C1 segment of cervical spinal cord (tissue), 14 donors: ENCODE measurements at places on chromosomes 2 and 18.

DNA sequence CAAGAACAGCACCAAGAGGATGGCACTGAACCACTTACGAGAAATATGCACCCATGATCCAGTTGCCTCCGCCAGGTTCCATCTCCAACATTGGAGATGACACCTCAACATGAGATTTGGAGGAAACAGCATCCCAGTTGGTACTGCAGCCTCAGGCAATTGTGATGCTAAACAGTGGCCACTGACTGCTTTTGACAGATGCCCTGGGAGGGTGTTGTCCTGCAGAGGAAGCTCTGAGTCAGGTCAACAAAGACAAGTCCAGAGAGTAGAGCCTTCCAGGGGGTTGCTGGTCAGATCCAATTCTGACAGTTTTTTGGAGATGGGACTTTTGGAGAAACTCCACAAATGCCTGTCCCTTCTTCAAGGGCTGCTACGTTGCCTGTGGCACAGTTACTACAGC is 82.4 kb downstream of the SNTG2 start:
- DNase-seq: no peak

GRCh38 chr18:13289481-13290205 is 71.1 kb downstream of the LDLRAD4 start:
- no peak for DNase-seq

DNA sequence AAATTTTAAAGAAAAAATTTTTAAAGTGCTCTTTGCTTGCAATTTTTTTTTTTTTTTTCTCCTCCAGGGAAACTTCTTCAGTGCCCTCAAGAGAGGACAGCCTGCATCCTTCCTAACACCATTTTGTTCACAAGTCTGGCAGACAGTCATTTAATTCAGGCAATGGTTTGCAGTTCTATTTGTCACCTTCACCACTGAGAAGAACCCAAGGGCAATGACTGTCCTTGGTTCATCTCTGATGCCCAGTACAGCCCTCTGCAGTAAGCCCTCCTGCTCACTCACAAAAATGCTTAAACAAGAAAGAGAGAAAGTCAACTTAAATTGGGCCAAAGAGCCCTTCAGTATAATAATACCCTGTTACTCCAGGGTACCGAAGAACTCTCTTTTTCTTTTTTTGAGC is 52.4 kb downstream of the TGFA start:
- no peak for DNase-seq

DNA sequence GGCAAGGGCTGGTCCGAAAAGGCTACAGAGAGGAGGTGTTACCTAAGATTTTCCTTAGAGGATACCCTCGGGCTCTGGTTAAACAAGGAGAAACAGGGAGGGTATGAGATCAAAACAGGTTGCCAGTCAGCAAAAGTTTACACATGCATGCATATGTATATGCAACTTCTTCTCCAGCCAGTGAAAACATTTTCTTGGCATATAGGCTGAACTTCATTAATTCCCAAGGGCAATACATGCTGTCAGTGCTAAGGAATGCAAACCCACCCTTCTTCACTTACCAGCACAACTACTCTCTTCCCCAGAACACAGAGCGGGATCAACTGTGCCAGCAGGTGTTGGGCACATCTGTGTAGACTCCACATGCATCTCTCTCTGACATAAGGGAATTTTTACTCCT is 176.0 kb downstream of the GFPT1 start:
- no peak for DNase-seq

DNA sequence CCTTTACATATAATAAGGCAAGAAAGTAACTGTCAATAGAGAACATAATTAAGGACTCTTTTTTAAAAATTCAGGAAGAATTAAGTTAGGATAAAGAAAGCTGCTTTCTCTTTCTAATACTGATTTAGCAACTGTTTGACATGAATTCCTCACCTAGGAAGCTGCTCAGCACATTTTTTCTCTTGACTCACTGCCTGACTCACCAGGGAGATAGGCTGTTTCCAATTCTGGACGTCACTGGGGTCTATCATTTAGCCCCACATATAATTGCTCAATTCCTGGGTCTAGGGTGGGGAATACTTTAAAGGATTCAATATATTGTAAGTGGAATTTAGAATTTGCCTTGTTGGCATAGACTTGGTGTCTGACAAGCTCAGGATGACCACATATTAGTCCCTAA is 50.8 kb upstream of the UGP2 start:
- DNase-seq: no peak

DNA sequence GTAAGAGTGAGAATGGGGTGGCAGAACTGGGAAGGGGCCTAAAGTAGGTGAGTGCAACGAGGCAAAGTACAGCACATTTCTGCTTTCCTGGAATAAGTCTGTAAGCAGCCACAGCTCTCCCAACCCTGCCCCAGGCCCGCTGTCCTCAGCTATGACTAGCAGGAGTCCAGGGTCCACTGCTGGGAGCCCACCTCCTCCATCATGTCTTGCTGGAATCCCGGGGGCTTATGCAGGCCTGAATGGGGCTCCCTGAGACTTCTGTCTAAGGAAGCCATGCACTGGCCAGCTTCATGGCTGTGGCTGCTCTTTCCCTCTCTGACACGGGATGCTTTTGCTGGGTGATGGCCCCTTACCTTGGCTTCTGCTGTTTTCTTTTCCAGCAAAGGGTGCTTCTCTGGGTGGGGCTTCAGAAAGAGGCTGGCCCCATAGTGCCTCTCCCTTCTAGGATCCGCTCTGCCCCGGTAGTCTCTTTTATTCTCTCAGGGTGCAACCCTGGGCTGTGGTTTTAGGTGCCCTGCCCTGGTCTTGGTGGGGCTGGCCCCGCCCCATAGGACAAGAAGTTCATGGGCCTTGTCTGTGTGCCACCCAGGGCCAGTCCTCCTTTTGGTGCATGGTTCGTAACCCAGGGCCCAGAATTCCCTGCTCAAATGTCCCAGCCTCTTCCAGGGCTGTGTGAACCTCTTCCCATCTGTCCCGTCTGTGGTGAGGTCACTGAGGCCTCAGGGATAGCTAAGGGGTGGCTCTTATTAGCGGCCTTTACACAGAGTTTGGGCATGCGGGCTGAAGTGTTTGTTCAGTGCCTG is 33.8 kb upstream of the POLE4 start:
- DNase-seq: no peak

GRCh38 chr18:63262369-63263335 is 56.9 kb downstream of the BCL2 start:
- peak; percentile 68 for DNase-seq

DNA sequence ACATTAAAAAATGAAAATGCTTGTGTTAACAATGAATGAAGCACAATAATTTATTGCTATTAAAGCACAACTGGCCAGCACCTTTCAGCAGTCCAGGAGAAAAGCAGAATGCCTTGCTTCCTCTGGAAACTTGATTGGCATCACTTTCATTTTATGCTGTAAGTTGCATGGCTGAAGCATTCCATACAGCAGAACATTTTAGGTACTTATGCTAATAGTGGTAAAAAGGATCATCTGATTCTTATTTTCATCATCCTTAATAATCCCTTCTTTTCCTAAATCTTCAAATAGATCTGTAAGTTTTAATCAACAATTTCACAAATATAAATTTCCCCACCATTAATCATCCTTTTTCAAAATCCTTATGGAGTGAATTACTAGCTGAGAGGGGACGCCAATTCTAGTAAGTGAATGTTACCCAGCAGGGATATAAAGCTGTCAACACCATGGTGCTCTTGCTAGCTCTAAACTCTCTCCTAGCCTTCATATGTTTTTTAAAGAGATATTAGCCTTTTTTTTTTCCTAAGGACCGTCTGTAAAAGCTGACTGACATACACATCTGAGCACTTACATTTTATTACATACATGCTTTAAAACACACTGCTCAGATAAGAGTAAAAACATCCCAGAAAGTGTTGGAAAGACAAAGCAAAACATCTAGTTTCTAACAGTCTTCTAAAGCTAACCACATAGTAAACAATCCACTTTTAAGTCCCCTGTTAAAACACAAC is 5.3 kb downstream of the SATB2 start:
- DNase-seq: no peak

DNA sequence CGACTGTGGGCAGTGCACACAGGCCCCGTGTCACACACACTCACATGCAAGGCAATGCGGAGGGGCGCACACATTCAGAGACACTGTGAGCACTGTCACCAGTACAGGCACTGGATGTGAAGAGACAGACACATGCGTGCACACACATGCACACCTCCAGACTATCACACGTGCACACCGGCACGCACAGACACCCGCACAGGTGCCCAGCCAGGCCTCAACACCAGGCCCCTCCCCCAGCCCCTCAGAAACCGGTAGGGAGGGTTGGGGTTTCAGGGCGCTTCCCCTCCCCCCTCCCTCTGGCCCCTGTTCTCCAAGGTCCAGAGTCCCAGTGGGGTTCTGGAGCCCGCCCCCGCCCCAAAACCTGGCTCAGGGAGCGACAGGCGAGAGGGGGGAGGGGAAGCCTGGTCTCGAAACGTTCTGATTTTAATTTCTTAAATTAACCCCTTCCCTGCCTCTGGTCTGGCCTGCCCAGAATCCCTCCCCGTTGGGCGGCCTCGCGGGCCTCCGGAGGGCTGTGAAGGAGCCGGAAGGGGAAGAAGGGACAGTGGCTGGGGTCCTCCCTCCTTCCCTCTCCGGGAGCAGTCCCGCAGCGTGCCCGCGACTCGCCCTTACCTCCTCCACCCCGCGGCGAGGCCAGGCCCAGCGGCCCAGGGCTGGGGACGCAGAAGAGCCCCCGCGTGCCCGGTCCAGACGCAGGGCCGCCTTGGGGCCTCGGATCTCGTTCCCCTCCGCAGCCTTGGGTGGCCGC is 558 bp downstream of the FBXO41 start:
- peak; percentile 56 for DNase-seq

DNA sequence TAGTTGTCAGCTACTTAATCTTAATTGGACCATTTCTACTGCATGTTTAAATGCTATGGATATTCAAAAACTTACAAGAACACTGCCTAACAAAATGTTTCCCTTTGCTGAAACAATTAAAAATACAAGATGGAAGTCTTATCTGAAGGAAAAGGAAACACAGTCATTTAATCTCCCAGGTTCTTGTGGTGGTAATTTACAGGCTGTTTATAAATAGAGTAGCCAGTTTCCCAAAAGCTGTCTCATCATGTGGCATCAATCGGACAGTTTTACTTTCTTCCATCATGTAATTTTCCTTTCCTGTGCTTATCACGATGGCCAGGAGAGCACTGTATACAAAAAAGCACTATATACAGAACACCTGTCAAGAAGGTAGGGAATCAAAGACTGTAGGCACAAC is 368.1 kb downstream of the ZEB2 start:
- no peak for DNase-seq

DNA sequence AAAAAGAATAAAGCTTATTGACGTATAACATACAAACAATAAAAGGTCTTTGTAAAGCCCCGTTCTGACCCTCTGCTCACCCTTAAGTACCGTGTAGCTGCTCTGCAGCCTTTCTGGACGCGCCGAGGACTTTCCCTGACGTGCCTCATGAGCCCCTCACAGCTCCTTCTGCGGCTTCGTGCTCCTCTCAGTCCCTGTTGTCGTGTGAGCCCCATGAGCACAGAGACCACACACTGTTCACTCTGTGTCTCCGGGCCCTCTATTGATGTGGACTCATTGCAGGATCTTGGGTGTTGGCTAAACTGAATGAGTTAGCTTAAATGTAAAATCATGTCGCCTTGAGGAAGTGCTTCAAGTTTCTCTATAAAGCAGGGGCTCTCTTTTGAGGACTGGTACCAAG is 43.6 kb upstream of the INHBB start:
- DNase-seq: no peak

DNA sequence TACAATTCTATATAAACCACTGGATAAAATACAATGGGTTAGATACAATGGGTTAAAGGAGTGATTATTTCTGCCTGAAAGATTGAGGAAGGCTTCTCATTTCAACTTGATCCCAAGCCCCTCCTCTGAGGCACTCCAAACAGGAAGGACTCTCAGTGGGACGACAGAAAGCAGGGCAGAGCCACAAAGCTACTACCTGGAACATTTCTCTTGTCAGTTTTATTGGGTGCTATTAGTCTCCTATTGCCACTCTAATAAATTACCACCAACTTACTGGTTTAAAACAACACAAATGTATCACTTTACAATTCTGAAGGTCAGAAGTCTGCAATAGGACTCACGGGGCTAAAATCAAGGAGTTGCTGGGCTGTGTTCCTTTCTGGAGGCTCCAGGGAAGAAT is 146.7 kb downstream of the MREG start:
- no peak for DNase-seq

DNA sequence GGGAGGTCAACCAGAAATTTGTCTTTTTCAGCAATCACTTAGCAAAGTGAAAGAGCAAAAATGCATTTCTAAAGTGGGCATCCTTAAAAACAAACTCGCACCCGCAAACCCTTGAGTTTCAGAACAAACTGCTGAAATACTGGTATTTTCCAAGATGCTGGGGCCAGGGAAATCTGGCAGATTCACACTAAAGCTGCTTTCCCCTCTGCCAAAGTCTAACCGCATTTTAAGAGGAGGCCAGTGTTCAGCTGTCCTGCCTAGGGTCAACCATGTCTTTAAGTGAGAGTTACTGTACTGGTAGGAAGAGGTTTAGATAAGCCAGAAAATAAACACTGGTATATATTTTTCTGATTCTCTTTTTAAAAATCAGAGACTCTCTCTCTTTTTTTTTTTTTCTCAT is 55.9 kb downstream of the ACVR1 start:
- DNase-seq: no peak

GRCh38 chr2:175371378-175371777 is 189.9 kb upstream of the ATP5MC3 start:
- no peak for DNase-seq

- no peak for DNase-seq
Measured at GRCh38 chr18:34648269-34648985, 61.7 kb upstream of the DTNA start.

- DNase-seq: no peak
Measured at GRCh38 chr18:79517341-79517740, 121.6 kb downstream of the NFATC1 start.

GRCh38 chr2:171036532-171036931 is 107.5 kb downstream of the GORASP2 start:
- DNase-seq: no peak

DNA sequence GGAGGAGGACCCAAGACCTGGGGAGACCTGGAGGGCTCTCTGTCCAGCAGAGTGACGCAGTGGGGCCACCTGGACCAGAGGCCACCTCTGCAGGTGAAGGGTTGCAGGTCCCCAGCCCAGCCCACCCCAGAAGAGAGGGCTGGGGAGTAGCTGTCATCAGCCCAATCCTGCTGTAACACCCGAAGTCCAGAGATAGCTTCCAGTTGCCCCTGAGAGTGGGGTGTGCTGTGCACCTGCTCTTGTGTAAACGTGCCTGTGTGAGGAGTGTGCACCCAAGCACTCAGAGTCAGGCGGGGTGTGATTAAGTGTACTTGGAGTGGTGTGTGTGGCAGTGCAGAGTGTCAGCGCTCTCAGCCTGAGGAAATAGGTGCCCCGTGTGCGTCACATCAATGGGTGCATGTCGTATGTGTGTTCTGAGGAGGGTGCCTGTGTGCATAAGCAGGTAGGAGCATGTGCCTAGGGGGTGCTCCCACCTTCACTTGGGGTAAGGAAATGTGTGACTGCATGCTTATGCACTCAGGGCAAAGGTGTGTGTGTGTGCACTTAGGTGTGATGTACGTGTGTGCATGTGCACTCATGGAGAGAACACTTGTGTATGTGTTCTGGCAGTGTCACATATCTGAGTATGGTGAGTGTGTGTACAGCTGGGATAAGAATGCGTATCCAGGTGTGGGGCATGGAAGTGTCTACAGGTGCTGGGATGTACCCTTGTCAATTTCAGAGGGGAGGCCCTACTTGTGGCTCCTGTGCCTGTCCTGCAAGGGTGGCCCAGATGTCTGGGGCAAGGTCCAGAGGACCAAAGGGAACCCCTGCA is 672 bp downstream of the ATP6V1B1 start:
- DNase-seq: no peak

- no peak for DNase-seq
Measured at GRCh38 chr2:48412443-48413250, 117.3 kb upstream of the STON1 start.
